Posterior cingulate gyrus (tissue), 11 donors: ENCODE measurements at places on chromosomes 4 and X.

GRCh38 chr4:53747401-53747800, 156.1 kb upstream of the LNX1 start:
- DNase-seq, result no peak

DNA sequence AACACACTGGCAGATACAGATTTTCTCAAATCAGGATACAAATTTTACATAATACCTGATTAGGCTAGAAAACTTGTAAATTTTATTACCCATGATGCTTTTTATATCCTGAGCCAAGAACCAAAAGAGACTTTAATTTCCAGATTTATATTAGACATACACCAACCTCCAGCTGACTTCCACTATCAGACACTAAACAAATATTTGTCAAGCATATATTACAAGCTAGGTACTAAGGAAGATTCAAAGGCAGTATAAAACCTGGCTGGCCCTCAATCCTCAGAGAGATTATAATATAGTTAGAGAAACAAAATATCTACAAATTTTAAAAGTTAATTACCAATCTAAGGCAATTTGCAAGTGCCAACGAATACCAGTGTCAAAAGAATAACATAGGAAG, 357.8 kb upstream of the F9 start:
- no peak for DNase-seq

DNA sequence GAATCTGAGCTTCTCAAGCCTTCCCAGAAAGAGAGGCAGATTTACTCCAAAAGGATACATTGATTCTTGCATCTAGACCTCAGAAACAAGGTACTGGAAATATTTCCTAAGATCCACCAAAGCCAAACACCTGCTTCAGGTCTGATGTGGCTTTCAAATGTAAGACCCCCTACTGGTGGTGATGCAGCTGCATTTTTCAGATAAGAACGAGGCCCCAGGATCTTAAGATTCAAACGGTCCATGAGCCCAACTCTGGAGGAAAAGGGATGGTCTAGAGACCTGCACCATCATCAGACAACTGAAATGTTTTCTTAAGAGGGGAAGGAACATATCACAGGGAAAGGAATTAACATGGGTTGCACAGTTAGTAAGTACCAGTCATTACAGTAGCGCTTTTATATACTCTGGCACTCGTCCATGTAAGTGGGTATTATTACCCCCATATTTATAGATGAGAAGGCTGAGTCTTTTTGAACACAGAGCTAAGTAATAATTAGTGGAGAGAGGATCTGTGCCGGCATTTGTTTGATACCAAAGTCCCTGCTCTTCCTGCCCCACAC, 73.7 kb downstream of the LEF1 start:
- DNase-seq, result no peak

GRCh38 chrX:136867518-136867917, 13.0 kb downstream of the RBMX start:
- no peak for DNase-seq

GRCh38 chr4:99235955-99236354, 16.9 kb upstream of the ADH6 start:
- DNase-seq, result no peak

- no peak for DNase-seq
Measured at GRCh38 chr4:80155316-80155982, 41.9 kb upstream of the PRDM8 start.

- DNase-seq, result no peak
Measured at GRCh38 chrX:135737366-135738071, 24.1 kb downstream of the CT45A1 start.

DNA sequence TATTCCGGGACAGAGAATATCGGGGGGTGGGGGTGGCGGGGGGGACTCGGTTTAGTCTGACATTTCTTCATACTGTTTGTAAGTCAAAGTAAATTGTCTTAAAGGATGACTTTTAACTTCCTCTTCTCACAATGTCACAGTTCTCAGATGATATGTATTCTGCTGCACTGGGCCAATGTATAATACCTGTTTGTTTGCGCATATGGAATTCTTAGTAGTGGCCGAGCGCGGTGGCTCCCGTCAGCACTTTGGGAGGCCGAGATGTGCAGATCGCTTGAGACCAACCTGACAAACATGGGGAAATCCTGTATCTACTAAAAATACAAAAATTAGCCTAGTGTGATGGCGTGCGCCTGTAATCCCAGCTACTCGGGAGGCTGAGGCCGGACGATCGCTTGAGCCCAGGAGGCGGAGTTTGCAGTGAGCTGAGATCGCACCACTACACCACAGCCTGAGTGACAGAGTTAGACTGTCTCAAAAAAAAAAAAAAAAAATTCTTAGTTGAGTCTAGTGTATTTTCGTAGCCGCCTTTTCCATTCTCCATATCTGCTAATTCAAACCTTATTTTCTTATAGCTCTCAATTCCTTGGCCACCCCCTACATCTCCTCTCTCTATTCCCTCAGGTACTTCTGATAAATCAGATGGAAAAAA, 851 bp downstream of the POLR2B start:
- DNase-seq, result no peak

- no peak for DNase-seq
Measured at GRCh38 chr4:151563194-151563593, 154.2 kb downstream of the FHIP1A start.

DNA sequence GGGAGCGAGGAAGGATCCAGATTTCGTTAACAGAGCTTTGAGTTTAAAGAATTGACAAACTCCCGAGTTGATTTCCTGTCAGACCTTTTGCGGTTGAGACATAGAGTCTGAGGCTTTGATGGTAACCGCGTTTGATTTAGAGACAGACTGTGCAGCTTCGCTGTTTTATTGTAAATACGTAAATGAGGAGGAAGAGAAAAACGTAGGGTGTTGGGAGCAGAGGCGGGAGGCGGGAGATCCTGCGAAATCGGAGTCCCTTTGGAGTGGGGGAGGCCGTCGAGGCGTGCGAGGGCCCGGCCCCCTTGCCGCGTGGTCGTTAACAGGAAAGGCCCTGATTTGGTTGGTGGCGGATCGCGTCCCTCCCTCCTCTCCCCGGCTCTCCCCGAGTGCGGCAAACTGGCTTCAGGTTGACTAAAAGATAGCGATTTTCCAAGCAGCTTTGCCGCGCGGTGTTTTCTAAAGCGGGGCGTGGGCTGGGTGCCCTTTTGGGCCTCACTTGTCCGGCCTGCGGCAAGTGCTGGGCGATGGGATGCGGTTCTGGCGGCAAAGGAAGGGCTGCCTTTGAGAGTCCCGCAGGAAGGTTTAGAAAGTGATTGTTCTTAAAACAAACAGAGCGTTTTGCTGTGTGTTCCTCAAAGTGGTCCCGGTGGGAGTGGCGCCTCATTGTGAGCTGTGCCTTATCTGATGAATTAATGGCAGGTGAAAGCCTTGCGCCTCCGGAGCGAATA, 857 bp downstream of the SCML1 start:
- no peak for DNase-seq

- DNase-seq, result no peak
Measured at GRCh38 chr4:104279744-104280143, 214.9 kb downstream of the CXXC4 start.

GRCh38 chr4:163679189-163679588, 184.7 kb downstream of the TMA16 start:
- DNase-seq, result no peak

DNA sequence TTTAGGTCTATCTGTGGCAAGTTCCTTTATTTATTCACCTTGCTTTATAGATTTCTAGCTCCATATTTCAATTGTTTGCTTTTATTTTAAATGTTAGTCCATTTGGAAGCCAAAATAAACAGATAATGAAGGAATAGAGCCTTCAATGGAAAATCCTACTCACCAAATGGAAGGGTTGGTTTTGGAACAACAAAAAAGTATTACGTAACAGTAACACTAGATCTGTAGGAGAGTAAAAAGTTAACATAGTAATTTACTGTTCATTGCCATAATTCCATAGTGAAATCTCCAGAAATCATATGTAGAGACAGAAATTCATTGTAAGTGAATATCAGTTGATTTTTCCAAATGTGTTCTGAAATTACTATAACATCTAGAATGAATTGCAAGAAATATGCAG, 34.6 kb downstream of the NWD2 start:
- no peak for DNase-seq

DNA sequence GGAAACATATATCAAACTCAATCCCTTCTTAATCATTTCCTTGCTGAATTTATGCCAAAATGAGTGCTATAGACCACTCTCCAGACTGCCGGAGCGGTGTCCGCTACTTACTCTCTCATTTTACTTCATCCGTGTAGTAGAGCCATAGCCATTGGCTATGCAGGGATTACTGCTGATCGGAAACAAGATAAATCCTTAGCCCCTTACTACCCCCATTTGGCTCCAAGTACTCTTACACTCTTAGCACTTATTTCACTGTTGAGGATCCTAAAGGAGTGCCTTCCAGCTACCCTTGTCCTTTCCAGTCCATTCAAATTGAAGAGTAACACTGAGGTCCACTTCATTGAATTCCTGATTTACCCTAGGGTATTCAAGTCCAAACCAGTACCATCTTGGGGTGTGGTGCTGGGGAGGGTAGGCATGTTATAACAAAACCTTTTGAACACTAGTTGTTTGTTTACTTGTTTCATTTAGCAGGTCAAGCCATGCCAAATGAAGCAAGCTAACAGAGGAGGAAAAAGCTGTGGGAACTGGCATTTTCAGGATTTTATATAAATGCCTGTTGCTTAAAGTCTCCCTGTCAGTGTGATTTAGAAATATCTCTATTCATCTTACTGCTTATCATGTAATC, 715.1 kb downstream of the FSTL5 start:
- no peak for DNase-seq

DNA sequence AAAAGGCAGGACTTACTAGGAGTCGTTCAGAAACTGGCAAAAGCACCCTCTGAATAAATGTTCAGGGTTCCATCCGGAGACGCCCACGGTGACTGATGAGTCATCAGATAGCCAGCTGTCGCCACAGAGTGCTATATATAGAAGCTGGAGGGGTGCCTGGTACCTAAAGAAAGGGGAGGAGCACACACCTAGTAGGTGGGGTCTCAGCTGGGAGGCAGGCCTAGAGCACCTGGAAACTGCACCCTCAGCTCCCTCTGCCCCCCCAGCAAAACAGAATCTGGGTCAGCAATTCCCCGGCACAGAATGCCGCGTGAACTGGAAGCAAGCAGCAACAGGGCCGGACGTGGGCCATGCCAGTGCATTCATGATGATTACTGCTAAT, 242.0 kb downstream of the BCOR start:
- DNase-seq, result no peak

- DNase-seq, result no peak
Measured at GRCh38 chrX:1207496-1208025, 4.9 kb downstream of the CRLF2 start.

GRCh38 chrX:2589186-2590020, 88.6 kb upstream of the DHRSX start:
- no peak for DNase-seq

- DNase-seq, result no peak
Measured at GRCh38 chr4:128289523-128290158, 2.0 kb upstream of the PGRMC2 start.

- no peak for DNase-seq
Measured at GRCh38 chr4:147830987-147831386, 99.1 kb downstream of the ARHGAP10 start.

- no peak for DNase-seq
Measured at GRCh38 chrX:153665726-153666306, 7.8 kb downstream of the PNCK start.

GRCh38 chr4:21744046-21744445, 204.5 kb downstream of the KCNIP4 start:
- DNase-seq, result no peak

DNA sequence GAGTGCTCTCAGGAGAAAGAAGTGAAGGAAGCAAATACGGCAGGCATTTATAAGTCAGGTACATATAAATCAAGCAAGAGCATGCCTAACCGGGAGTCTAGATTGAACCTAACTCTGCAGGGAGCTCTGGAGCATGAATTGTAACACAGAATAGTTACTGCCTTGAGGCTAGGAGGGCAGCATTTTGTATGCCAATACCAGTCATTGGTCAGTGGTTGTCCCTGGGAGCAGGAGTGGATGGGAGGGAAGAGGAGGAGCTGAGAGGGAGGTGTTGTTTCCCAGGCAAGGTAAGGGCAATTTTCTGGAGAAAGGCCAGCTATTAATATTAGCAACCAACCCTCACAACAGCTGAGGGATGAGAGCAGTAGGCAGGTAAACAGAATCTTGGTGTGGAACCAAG, 224.7 kb upstream of the DCAF8L1 start:
- no peak for DNase-seq
